ENCODE measurements at places on chromosomes 5 and 9.

GRCh38 chr5:57174890-57175510 lies 1.1 kb downstream of the GPBP1 start:
- no peak for DNase-seq

DNA sequence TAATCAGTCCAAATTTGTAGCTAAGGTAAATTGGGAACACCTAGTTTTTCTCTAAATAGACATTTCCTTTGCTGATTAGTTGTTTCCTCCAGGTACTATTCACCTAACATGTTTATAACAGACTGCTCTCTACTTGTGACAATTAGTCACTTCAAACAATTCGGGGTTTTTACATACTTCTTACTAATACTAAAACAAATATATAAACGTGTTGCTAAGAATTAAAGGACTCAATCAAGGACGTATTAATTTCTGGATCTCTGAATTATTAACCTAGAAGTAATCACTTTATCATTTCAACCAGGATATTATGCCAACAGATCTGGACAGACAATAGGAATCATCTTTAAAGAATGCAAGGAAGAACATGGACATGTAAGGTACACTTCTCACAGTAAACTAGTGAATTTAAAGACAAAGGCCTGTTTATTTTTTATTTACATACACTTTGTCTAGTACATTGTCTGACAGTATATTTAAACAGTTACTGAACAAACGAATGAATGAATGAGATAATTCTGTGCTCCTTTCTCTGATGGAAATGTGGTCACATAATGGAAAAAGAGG lies 22.3 kb downstream of the PJA2 start:
- DNase-seq, result no peak

- no peak for DNase-seq
These were observed 166.6 kb downstream of the AP3B1 start for GRCh38 chr5:78127875-78128274.

GRCh38 chr5:28296254-28297013 lies 1258.0 kb upstream of the CDH9 start:
- DNase-seq, result no peak

Measured in memory B cell (primary cell).